Fibroblast of skin of scalp (primary cell): ENCODE measurements at places on chromosomes 1 and 21.

- DNase-seq = no peak
Observed at GRCh38 chr1:77412069-77412819, 130.4 kb downstream of the AK5 start.

- DNase-seq = peak; percentile 93
Observed at GRCh38 chr1:200483491-200484143, 73.8 kb upstream of the ZNF281 start.

DNA sequence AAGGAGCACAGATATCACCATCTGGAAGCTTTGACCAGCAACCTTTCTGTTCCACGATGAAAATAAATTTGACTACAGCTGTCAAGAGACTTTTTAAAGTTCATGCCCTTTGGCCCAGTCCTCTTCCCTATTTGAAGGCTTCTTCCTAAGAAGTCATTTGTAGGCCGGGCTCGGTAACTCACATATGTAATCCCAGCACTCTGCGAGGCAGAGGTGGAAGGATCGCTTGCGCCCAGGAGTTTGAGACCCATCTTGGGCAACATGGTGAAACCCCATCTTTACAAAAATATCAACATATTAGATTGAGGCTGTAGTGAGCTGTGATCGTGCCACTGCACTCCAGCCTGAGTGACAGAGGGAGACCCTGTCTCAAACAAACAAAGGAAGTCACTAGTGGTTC, 58.3 kb upstream of the IFFO2 start:
- DNase-seq = no peak

- DNase-seq = no peak
Observed at GRCh38 chr1:228508840-228509415, 21.7 kb downstream of the RNF187 start.

- DNase-seq = no peak
Observed at GRCh38 chr21:36246080-36246631, 73.8 kb upstream of the MORC3 start.

GRCh38 chr1:165431079-165431478, 13.8 kb downstream of the RXRG start:
- no peak for DNase-seq

GRCh38 chr1:115466433-115466832, 128.4 kb upstream of the NGF start:
- DNase-seq = peak; percentile 46

- DNase-seq = no peak
Observed at GRCh38 chr1:188295157-188295556, 1466.4 kb downstream of the PLA2G4A start.

- no peak for DNase-seq
Observed at GRCh38 chr21:33029975-33030461, 4.3 kb downstream of the OLIG2 start.

- DNase-seq = no peak
Observed at GRCh38 chr1:108592030-108592759, 32.3 kb downstream of the EEIG2 start.

DNA sequence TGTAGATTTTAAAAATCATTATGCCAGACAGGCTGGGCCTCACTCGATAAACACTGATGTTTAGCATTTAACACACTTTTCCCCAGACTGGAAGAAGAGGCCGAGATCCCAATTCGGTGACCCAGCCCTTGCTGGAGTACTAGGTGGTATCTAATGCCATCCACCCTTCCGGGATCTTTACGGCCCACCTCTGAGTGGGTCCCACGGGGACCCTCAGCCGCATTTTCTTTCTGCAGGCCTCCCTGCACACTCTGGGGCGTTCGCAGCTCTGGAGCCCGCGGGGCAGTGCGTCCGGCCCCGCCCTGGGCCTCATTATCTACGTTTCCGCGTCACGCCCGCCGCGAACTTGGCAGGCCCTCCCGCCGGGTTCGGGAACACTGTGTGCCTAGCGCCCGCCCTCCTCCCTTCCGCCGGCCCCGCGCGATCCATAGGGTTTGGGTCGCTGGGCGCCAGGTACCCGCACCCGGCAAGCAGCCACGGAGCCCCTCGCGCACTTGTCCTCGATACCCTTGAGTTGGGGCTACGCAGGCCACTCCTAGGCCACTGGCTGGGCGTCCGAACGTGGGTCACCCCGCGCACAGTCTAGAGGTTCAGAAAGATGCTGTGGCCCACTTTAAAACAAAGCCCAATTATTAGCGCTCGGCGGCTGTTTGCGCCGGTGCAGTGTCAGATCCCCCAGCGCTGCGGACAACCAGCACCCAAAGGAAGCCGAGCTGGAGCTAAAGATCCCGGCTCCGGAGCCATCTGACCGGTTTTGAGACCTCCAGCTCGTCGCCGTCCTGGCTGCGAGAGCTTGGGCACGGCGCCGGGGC, 950 bp upstream of the EVA1C start:
- no peak for DNase-seq

- DNase-seq = no peak
Observed at GRCh38 chr1:100378956-100379355, 26.6 kb downstream of the CDC14A start.

DNA sequence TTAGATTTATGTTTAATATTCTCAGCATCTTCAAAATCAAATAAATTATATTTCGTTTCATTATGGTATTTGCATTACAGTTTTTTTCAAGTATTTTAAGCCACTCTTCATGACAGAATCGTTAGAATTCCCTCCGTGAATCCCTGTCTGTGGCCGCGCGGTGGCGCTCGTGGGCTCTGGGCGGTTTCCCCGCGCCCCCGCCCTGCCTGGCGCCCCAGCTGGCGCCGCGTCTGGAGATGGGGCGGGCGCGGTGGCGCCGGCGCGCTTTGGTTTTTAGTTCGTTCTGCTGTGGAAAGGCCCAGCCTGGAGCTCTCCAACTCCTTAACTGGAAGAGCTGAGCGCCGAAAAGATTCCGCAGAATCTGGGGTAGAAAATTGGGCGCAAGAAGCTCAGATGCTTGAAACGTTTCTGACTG, 25.7 kb downstream of the PRMT2 start:
- peak; percentile 86 for DNase-seq

DNA sequence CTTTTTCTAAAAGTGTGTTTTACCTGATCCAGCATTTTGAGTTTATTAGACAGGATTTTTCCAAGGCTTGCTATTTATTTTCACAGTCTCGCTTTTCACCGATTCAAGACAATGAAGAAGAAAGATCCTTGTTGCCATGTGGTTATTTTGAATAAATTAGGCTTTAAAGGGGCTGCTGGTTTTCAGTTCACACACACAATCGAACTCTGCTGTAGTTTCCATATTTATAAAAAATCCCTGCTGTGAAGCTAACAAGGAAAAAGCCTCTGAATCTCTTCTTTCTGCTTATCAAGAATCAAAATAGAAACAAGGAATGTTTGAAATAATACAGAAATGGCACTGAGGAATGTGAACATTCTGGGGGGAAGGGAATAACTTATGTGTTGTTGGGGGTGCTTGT, 102.5 kb upstream of the KAZN start:
- DNase-seq = peak; percentile 18

DNA sequence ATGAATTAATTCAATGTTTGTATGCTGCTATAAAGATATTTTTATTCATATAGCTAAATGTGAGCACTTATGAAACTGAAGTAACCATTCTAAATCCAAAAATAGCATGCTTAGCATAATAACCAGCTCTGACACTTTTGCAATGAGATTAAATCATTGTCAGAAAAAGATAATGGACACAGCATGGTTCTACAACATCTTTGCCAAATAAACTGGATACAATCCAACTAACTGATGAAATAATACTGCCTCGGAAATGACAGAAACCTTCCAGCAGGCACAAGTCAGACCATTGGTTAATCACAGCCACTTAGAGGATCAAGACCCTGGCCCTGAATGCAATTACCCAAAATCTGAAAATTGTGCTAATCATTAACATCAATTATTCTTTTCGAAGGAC, 592.7 kb upstream of the ADGRL4 start:
- peak; percentile 8 for DNase-seq

- DNase-seq = no peak
Observed at GRCh38 chr1:218492874-218493273, 147.7 kb downstream of the TGFB2 start.

DNA sequence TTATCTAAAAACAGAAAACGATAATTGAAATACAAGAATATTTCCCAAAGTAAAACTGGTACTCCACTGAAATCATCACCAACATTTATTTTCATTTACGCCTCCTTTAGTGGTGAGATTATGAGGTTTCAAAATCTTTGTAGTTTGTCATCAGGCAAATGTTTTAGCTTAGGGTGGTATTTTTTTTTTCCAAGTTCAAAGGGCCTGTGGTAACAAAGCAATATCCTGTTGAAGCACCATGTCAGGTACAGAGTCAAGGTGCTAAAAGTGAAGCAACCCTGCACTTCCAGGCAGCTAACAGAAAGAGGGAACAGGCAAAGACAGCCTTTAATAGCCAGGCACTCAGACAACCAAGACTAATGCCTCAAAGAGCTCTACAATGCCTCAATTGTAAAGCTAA, 89.2 kb downstream of the JAK1 start:
- no peak for DNase-seq

GRCh38 chr1:169465281-169465680, 20.5 kb downstream of the SLC19A2 start:
- DNase-seq = no peak

GRCh38 chr1:11429226-11429625, 49.7 kb upstream of the DISP3 start:
- no peak for DNase-seq

- DNase-seq = no peak
Observed at GRCh38 chr1:59511476-59512465, 214.9 kb downstream of the FGGY start.

DNA sequence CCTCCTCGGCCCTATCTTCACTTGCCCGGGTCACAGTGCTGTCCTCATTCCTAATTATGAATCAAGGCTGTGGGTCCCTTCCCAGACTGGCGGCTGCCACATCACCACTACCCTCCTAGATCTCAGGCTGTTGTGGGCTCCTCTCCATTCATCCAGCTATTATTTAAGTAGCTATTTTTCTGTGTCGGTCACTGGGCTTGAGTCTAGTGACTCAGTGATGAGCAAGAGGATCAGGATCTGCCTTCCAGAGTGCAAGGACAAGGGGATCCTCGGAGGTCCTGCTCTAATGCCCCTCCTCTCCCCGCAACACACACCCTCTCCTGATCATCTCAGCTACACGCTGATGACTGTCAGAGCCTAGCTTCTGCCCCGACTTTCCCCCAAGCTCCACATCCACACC, 34.1 kb downstream of the CDCP2 start:
- peak; percentile 92 for DNase-seq

GRCh38 chr1:58041621-58042020, 504.9 kb downstream of the OMA1 start:
- no peak for DNase-seq

DNA sequence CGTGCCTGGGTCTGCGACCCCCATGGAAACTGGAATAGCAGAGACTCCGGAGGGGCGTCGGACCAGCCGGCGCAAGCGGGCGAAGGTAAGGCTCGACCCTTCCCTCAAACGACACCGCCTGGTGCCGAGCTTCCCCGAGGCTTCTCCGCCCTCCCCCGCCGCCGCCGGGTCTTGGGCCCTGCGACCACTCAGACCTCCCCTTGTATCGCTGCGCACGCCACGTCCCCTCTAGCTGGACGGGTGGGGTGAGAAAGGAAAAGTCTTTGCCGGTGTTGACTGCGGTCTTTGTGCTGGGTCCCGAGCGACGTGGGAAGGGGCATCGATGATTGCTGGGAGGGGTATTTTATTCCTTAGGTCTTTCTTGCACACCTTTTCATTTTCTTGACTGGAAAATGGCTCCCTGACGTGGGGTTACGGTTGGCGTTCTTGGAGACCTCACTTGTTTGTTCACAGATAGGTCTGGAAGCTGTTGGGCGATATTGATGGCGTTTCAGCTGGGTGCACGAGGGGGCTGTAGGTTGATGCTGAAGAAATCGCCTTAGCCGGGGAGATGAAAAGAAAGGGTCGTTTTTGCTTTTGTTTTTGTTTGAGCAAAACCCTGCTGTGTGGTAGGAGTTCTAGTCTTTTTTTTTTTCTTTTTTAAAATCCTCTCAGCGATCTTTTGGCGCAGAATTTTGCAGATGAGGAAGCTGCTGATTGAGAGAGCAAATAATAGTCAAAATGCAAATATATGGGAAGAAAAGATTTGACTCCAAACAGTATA, 776 bp downstream of the KDM1A start:
- DNase-seq = no peak

DNA sequence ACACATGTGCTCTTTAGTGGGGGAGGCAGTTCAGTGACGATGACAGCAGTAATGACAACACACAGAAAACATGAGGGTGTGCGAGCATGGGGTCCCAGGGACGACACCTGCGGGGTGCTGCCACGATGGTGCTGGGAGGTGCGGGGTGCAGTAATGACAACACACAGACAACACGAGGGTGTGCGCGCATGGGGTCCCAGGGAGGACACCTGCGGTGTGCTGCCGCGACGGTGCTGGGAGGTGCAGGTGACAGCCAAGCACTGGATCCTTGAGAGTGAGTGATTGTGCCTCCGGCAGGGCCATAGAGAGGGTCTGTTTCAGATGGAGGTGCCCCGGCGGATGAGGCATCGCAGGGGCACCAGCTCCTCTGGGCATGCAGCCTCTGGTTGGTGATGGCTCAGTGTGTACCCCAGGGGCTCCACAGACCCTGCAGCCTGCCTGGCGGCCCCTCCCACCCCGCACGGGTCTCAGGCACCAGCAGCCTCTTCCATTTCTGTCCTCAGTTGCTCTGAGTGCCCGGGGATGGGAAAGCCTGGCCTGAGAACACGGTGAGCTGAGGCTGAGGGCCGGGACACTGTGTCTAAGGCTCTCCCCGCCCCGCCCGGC, 191.7 kb upstream of the ARHGEF16 start:
- DNase-seq = no peak

DNA sequence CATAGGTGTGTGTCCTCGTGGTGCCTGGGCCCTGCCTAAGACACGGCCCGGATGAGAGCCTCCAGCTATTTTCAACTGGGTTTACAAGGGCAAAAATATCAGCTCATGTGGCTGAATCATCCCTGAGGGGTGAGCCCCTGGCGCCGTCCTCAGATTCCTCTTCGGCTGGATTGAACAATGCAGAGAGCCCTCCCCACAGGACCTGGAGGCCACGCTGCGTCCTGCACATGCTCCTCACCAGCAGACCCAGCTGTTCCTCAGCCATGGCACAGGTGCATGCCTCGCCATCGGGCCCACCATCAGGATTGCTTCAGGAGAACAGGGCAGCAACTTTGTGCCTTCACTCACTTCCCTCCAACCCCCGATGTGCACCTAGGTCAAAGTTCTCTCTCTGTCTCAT, 35.3 kb downstream of the TFF3 start:
- no peak for DNase-seq

DNA sequence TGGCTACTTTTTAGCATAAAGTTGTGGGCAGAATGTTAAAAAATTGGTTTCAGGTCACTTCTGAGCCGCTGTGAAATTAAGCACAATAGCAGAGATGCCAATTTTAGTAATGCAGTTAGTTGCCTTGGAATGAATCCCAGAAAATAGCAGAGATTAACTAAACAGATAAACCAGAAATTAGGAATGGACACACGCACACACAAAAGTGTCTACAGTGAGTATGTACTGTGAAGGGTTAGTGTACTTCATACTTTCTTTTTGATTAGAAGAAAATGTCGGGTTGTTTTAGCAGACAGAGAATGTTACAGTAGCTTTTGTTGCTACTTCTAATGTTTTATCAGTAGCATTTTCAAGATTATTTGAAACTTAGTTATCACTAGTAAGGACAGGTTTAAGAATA, 106.7 kb downstream of the LEPR start:
- peak; percentile 58 for DNase-seq

- DNase-seq = no peak
Observed at GRCh38 chr1:23908453-23909341, 4.5 kb downstream of the CNR2 start.
